ENCODE measurements at places on chromosomes 7 and 10.

DNA sequence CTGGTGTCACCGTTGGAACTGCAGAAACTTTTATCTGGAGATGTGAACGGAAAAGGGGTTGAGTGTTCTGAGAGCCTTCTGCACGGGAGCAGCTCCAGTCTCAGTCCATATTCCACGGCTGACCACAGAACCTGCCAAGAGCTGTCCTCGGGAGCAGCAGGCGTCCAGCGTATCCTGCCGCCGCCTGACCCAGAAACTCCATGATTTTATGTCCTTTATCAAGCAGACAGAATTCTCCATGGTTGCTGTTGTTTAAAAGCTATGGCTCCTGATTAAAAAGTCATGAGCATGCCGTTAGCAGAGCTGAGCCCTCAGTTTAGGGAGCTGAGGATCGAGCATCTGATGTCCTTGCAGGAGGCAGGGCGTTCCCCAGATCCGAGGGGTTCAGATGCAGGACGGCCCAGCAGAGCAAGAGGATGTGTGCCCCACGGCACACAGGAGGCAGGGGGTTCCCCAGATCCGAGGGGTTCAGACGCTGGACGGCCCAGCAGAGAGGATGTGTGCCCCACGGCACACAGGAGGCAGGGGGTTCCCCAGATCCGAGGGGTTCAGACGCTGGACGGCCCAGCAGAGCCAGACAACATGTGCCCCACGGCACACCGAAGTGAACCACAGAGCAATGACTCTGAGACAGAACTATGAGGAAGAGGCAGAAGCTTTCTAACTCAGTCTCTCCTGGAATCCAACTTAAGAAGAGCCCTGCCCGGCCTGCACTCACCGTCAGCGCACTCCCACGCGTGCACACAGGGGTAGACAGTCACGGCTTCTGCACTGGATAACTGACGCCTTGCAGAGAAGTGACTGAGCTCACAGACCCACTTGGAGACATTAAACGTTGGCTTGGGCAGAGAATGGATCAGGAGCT lies 96.4 kb downstream of the WDR37 start:
- DNase-seq, result no peak

DNA sequence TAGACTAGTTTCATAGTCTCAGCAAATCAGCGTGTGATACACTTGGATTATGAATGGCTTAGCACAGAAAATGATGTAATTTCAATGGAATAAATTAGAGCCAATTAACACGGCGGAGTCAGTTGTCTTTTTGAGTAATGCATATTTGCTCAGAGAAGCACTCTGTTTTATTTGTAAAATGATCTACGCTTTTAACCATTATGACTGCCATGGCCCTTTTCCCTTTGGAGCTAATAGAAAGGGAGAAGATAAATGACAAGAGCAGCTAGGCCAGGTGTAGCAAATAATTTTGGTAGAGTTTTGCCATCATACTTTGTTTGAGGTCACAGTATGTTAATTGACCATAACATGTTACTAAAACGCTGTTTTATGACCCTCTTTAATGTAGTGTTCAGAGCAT lies 86.8 kb downstream of the GPR158 start:
- no peak for DNase-seq

DNA sequence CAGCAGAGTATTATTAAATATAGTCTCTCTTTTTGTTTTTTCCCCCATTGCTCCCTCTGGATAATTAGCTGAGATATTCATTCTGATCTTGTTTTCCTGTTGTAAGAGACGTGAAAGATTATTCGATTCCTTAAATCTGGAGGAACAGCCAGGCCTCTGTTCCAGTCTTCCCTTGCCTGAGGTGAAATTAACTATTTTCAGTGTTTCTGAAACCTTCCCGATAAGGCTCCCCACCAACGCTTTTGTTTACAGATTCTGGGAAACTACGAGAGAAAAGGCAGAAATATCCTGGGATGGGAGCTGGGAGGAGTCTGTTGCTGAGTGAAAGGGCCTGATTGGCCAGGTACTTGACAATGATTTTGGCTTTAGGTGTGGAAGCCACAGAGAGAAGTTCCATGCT lies 63.6 kb upstream of the AGR3 start:
- DNase-seq, result no peak

DNA sequence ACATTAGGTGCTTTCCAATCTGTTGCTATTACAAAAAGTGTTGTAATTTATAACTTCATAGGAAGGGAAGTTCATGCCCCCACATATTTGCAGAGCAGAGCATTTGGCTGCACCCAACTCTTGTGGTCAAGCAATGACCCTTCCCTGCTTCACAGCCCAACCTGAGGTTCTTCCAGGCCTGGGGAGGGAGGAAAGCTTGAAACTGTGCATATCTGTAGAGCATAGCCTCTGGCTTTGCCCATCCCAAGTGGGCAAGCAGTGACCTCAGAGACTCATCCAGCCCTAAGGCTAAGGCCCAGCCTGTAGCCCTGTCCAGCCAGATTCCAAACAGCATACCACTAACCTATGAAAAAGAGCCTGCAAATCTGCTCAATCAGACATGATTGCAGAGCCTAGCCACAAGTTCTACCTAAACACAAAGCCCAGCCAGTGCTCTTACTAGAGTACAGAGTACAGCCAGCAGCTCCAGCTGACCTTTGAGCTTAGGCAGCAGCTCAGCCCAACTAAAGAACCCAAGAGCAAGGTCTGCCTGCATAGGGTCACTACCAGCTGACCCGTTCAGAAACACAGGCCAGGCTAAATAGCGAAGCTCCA lies 14.4 kb upstream of the GSTK1 start:
- DNase-seq, result no peak

DNA sequence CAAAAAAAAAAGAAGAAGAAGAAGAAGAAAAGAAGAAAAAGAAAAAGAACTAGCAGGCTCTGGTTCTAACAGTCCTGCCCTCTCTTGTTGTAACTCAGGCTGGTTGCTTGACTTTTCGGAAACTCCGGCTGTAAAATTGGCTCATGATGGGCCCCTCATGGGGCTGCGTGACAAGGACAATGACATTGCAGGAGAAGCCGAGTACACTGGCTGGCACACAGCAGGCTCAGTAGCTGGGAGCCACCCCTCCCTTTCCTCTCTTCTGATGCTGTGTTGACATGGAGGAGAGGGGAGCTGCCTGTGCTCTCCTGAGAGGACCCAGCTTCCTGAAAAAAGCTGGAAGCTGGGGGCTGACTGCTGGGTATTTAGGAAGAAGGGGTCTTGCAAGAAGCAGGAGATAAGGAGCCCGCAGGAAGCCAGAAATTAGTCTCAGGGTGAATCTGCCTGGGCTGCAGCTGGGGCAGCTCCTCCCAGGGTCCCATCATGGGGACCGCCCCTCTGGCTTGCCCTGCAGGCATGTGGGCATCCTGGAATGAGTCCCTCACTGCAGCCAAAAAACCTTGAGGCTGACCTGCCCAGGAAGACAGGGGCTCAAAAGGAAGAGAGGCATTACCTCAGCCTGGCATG lies 14.6 kb upstream of the GPR26 start:
- no peak for DNase-seq

DNA sequence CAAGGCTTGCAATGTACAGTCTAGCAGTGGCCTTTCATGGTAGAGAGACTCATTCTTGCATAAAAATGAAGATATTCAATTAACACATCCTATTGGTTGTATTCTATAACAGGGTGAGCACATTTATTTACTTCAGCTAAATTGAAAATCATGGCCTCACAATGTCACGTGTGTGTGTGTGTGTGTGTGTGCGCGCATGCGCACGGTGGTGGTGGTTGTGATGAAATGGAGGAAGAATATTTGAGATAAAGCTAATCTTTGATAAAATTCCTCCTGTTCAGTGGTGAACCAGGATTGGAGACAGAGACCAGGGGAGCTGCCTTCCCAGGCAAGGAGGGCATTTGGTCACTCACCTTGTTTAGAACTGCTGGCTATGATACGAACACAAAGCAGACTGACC lies 199.8 kb downstream of the DPP6 start:
- DNase-seq, result no peak

GRCh38 chr7:129739427-129739826 lies 127.9 kb downstream of the NRF1 start:
- DNase-seq, result no peak

DNA sequence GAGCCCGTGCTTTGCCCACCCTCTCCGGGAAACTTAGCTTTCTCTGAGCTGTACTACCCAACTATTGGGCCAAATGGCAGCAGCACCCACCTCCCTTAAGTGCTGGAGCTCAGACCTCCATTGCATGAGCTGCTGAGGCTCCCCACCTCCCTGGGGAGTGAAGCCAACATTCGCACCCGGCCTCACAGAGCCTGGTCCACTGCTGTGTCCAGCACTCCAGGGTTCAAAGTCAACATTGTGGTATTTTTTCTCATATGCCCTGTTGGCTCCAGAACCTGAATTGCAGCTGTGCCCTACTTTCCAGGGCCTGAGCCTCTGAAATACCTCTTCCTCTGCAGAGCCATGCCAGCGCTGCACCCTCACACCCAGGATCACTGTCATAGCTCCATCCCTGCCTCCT lies 29.7 kb downstream of the ITGA8 start:
- DNase-seq, result no peak

DNA sequence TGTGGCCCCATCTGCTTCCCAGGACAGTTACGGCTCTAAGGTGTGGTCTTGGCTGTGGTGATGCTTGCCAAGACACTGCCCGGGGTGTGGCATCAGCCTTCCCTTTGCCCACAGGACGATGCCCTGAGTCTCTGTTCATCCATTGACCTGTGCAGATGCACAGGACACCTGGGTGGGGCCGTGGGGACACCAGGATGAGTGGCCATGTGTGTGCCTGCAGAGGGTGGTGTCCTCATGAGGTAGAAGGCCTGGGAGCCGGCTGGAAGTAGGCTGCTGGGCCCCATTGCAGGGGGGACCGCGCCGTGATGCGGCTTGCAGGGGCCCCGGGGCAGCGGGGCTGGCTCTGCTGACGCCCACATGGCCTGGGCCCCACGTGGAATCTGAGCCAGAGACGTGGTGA lies 22.4 kb upstream of the PWWP2B start:
- no peak for DNase-seq

GRCh38 chr7:76073335-76073990 lies 25.6 kb downstream of the MDH2 start:
- DNase-seq, result no peak

GRCh38 chr10:17435953-17436352 lies 18.4 kb downstream of the ST8SIA6 start:
- no peak for DNase-seq

DNA sequence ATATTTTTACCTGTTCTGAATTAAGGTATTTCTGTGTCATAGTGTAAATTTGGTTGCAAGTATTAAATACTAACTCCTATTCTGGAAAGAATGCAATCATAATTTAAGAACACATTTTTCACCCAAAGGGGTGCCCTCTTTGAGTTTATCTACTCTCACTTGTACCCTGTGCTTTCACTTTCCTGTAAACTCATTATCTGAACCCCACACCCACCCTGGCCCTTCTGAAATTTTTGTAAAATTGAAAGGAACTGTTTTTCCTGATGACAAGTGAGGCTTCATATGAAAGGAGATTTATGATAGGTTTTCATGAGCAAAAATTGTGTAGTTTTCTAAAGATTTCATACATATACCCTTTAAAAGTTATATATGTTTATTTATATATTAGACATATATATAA lies 134.5 kb downstream of the WNT2 start:
- DNase-seq, result no peak

DNA sequence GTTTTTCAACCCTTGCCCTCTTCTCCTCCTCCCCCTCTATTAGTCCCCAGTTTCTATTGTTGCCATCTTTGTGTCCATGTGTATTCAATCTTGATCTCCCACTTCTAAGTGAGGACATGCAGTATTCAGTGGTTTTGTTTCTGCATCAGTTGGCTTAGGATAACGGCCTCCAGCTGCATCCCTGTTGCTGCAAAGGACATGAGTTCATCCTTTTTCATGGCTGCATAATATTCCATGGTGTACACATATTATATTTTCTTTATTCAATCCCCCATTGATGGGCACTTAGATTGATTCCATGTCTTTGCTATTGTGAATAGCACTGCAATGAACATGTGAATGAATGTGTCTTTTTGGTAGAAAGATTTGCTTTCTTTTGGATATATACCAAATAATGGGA lies 190.4 kb upstream of the LYZL1 start:
- no peak for DNase-seq

- no peak for DNase-seq
Measured at GRCh38 chr7:142853739-142854371, 1.0 kb upstream of the EPHB6 start.

DNA sequence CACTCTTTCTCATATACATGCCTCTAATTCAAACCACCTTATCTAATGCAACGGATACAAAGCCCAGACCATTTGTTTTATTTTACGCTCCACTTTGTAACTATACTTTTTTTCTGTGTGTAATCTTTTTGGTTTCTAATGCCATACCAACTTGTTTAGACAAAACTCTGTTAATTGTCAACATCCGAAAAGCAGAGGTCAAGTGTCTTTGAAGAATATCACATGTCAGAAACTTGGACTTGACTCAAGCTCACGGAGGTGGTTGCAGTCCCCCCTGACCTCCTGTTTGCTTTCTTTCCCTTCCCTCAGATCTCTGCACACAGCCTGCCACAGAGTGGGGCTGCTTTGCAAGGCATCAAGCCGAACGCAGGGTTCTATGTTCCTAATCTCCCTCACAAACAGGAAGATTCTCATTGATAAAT lies 698.9 kb downstream of the PARD3 start:
- no peak for DNase-seq

DNA sequence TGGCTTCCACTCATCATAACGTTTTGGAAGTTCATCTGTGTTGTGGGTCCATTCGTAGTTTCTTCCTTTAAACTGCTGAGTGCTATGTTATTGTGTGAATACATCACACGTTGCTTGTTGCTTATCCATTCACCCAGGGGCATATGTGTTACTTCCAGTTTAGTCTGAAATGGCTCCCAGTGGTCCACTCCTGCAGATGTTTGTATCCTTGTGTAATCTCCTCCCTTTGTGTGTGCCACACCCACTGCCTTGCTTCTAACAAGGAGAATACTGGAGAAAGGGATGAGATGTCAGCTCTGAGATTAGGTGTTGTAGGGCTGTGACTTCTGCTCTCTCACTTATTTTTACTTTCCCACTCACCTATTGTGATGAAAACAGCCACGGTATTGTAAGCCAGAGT lies 239.1 kb upstream of the HABP2 start:
- DNase-seq, result no peak

DNA sequence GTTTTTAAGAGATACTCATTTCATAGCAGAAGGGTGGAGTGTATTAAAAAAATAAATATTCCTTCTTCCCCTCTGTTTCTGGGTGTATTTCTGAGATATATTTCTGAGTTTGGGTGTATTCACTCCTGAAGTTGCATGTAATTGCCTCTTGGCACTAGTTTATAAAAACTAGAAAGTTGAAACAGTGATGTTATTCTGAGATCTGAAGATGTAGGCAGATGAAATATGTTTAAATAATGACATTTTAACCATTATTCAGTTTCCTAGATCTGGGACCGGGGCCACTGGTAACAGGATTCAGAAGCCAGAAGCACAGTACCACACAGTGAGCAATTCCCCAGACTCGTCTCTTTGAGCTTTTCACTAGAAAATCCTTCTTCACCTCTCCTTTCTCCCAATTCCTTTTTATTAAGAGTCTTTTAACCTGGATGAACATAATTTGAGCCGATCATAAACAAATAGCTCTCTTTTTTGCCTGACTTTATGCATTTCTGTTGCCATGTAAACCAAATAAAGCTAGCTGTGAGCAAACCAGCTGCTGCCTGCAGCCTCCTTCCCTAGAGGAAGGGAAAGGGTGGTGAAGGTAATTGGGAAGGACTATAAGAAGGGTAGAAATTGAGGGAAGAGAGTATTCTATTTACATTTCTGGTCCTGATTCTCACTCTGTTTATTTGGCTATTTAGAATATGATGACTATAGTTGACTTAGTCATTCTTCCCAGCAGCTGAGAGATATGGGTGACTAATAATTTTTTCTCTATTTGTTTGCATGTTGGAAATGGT lies 101.8 kb upstream of the STRIP2 start:
- no peak for DNase-seq

Measured in NCI-H524 treated with DMSO at 0.1 percent for 48 hours (cell line).